Activated CD8-positive, alpha-beta memory T cell treated with anti-CD3 and anti-CD28 coated beads for 1 hour (primary cell): ENCODE measurements at places on chromosomes 12 and 14.

DNA sequence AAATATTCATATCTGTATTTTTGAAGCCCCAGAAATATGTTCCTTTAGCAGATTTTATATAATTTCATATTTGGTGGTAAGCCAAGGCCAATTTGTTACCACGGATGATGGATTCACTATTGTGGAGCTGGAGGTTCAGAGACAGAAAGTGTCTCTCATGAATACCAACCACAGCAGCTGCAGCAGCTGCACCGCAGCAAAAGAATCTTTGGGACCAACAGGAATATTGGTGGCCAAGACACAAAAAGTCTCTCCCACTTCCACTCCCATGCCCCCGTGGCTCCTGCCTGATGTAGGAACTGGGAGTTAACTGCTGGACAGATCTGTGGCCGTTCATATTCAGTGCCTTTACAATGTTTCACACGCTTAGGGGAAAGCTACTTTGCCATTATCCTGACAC lies 155.3 kb downstream of the ADAMTS20 start:
- DNase-seq: no peak

DNA sequence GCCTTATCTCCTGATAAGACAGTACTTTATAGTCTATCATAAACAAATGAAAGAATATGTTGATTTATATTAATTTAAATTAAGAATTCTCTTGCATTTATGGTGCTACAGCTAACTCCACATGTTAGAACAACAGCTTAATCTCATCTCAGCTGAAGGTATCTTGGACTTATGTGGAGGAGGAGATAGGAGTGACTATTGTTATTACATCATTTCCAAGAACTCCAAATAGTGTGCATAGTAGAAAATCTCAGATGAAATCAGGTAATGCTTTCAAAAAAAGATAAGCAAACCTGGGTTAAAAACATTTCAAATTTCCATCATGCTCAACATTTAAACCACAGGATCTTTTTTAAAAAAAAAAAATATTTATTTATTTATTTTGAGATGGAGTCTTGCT lies 31.3 kb upstream of the ISM2 start:
- DNase-seq: no peak

GRCh38 chr12:17999174-17999801 lies 90.7 kb downstream of the RERGL start:
- DNase-seq: no peak

DNA sequence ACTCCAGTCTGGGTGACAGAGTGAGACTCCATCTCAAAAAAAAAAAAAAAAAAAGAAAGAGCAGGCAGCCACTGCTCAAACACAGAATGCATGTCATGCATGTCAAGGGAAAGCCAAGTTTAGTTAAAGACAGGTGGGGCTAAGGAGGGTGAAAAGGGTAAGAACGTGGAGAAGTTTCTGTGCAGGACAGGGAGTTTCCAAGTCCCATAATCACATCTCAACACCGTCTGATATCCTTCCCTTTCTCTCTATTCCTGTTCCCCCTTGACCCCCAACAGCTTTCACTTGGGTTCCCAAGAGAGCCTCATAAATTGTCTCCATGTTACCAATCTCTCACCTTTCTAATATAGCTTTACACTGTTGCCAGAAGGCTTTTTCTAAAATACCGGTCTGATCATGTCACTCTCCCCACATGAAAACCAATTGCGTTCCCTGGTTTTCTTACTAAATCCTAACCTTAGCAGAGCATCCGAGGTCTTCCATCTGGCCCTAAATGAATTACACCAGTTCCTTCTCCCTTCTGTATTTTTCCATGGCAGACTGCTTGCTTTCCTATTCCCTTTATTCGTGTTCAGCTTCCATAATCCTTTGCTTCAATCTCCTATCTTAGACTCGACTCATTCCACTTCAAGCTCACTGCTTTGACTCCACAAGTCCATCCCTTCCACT lies 37.0 kb downstream of the LIMA1 start:
- DNase-seq: no peak

DNA sequence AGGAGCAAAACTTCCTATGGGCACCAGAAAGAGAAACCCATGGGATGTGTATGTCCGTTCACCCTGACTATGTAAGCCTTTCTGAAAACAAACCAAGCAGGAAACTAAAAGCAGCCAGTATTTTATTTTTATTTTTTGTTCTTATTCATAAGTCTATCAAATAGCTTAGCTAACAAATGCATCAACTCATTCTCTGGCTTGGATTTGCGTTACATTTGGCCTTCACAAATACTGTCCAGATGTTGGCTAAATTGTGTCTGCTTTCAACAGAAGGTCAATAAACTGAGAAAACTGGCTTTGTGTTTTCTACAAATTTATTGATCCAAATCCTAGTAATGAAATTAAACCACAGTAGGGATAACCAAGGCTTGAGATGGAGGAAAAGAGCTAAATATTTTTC lies 379.0 kb downstream of the NOVA1 start:
- DNase-seq: no peak

DNA sequence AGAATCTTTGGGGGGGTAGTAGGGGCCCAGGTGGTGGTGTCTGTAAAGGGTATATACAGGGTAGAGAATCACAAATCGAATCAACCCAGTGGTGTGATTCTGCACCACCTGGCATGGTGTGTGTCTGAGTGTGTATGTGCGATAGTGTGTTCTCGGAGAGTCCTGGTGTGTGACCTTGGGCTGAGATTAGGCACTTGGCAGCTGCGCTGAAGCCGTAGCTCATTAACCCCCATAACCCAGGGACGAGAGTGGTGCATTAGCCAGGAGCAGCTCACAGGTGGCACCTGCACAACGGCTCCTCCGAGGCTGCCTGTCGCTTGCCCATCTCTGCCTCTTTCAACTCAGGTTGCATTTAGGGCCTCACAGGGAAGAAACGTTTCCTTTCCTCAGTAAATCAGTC lies 15.6 kb upstream of the TESC start:
- DNase-seq: no peak

DNA sequence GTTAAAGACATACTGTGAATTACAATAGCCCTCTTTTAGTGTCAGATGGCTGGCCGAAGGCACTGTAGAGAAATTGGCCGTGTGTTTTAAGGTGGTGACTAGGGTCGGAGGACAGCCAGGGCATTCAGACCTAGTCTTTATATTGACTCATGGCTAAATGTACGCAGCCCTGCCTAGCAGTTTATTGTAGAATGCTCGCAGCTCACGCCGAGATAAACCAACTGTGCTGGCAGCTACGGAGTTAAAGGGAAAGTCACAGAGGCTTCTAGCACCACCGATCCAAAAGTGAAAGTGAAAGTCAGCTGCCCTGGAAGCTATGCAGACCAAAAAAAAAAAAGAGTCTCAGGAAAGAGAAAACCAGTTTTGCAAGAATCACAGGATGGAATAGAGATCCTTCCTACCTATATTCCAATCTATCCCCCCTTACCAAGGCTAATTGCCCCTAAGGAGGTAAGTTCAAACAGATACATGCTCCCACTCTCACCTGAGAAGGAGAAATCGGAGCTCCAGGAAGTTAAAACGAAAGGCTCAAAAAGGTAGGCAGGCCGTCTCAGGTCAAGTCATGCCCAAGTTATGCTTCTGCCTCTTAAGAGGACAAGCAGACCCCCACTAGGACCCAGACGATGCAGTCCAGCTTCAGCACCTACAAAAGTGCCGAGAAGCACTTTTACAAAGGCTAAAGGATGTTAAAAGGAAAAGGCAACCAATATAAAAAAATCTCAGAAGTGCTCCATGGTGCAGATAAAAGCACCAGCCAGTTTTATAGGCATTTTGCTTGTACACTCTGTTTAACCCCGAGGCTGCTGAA lies 24.8 kb downstream of the KLRK1 start:
- no peak for DNase-seq

DNA sequence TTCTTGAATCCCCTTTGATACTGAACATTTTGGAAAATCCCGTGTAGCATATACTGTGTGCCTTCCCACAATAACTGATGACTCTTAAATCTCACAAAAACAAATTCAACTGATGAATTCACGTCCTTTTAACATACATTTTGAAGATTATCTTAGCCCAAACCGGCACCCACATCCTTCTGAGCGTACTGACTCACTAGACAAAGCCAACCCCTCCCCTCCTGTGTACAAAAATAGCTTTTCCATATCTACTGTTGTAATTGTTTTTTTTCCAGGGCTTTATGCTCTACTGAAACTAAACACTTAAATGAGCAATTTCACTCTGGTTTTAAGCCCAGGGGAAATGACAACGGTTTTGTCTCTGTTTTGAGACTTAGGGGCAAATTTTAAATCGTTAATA lies 109.4 kb upstream of the ATF7IP start:
- no peak for DNase-seq

GRCh38 chr14:66163023-66163422 lies 323.1 kb upstream of the CCDC196 start:
- no peak for DNase-seq

- DNase-seq: no peak
Observed at GRCh38 chr14:46769292-46769691, 117.7 kb upstream of the RPL10L start.
